ENCODE measurements at places on chromosomes 2 and 18.

GRCh38 chr2:8682719-8683667 is 1.1 kb downstream of the ID2 start:
- DNase-seq = no peak

GRCh38 chr2:39796134-39796533 is 17.1 kb upstream of the THUMPD2 start:
- no peak for DNase-seq

DNA sequence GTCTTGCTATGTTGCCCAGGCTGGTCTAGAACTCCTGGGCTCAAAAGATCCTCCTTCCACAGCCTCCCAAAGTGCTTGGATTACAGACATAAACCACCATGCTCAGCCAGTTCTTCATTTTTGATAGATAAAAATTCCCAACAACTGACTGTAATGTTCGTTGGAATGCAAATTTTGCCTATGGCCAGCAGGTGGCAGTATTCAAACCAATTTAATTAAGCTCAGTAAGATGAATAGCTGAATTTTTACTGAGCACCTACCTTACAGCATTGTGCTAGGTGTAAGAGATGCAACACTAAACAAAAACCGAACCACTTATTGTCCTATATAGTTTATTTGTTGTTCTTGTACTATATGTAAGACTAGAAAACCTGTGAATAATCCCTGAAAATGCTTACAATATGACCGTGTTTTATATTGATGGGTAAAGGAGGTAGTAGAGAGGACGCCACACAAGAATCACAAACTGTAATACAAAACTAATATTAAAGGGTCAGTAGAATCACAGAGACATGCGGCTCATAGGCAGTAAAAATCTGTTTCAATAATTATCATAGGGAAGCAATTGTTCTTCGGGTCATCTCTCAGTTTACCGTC is 8.2 kb upstream of the TMEM182 start:
- no peak for DNase-seq

- no peak for DNase-seq
These were observed 8.9 kb downstream of the STAM2 start for GRCh38 chr2:152166633-152167032.

DNA sequence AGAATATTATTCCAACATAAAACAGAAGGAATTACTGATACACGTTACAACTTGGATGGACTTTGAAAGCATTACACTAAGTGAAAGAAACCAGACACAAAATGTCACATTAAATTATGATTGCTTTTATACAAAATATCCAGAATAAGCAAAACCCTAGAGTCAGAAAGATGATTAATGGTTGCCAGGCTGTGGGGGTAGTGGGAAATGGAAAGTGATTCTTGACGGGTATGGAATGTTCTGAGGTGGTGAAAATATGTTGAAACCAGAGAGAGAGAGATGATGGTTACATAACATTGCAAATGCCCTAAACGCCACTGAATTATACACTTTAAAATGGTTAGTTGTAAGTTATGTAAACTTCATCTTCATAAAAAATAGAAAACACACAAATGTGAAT is 1057.2 kb upstream of the TMEFF2 start:
- DNase-seq = no peak

DNA sequence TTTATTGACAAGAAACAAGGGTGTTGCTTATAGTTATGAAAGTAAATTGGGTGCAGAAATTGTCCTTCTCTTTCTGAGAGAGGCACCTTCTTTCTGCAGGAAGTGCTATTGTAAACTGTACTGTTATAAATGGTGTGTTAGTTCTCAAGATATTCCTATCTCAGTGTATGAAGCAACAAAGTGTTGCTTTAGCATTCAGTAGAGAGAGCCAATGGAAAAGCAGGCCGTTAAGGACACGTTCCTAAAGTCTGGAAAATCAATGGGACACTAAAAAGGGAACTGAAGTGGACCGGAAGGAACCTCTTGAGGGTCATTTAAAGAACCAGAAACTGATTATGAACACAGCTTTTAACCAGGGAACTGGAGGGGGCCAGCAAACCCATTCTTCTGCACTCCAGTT is 510.0 kb upstream of the ZEB2 start:
- DNase-seq = no peak

DNA sequence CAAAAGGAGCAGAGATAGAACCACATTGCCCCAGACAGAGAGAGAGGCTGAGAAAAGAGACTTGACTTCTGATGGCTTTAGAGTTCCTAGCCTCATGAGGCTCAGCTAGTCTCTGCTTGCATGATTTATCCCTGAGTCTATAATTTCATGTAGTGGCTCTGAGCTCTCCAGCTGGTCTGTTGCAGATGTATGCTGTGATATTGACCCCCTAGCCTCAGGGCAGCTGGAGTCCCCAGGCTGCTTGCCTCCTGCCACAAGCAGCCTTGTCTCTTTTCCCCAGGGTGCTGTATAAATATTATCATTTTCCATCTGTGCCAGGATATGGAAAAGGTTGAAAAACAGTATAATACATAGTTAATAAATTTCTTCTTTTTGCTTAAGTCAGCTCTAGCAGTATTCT is 467.6 kb upstream of the CWC22 start:
- no peak for DNase-seq

DNA sequence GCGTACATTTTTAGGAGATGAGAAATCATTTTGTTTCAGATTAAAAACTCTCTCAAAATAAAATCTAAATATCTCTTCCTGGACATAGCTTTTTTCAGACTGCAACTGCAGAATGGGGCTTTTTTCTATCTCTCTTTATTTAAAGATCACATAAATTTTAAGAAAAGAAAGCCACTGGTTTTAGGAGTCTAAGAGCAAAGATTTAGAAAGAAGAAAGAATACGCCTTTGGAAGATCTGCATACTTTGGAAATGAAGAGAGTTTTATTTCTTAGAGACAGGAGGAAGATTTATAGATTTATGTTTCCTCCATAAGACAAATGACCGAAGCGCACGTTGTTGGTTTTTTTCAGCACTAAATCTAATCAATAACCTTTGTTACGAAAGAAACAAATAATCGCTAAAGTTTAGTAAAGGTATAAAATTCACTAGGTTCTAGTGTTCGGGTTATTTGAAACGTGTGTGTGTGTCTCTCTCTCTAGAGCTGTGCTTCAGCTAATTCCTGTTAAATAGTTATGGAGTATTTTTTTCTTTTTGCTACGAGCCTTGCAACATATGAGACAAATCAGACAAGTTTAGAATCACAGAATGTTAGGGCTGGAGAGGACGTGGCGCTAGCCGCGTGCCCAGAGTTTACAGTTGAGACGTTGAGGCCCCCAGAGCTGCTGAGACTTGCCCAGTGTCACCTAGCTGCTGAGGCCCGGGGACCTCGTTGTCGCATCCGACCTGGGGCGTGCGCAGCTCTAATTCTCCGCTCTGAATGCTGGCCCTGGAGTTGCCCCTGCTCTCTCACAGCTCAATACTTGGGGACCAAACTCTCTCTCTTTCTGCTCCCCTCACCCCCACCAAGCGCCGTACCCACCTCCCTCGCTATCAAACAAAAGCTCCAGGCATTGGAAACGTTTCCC is 69.9 kb downstream of the CTAGE1 start:
- DNase-seq = no peak

DNA sequence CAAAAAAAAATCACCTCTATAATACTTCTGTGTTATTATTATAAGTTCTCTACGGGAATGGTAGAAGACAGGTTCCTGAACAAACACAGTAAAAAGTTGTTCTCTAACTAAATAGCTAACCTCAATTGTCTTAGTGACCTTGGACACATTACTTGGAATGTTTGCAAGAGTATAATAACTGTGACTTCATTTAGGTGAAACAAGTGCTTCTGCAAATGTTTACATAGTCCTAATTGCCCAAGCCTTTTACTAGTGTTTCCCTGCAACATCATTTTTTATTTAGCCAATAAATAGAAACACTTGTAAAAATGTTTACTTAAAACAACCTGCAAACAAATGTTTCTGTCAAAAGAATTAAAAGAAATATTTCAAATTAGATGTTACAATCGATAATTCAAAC is 9.9 kb downstream of the PLEKHM3 start:
- DNase-seq = no peak

- DNase-seq = no peak
These were observed 207.0 kb downstream of the LDLRAD4 start for GRCh38 chr18:13425357-13426091.

DNA sequence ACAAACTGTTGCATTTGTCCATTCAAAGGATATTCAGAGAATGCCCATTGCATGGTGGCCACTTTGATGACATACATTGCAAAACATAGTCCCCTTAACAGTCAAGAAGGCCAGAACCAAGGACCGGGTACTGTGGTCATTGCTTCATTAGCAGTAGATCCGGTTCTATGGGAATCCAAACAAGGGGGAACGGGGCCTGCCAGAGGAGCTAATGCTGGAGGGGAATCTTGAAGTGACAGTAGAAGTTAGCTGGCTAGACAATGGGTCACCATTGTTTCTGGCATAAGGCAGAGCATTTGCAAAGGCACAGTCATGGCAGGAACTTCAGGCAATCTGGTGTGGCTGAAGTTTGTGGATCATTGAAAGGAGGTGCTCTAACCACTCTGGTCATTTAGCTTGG is 279.7 kb downstream of the SS18 start:
- DNase-seq = no peak

DNA sequence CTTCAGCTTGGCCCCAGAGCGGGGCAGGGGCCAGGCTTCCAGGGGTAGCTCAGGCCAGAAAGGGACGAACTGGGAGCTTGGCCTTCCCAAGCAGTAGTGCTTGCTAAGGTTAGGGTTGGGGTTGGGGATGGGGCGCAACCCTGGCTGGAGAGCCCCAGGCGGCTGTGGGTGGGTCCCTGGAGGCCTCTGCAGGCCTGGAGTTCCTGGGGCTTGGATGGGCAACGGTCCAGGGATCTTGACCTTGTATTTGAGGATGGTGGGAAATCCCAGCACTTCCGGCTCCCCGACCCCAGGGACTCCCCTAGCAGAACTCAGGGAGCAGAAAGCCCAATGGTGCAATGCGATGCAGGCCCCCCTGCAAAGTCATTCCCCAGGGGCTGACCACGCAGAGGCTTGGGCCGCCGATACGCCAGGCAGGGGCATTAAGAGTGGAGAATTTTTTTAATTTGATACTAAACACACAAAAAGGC is 12.6 kb upstream of the MLPH start:
- no peak for DNase-seq
